Astrocyte of the spinal cord (primary cell): ENCODE measurements at places on chromosomes 7 and 10.

DNA sequence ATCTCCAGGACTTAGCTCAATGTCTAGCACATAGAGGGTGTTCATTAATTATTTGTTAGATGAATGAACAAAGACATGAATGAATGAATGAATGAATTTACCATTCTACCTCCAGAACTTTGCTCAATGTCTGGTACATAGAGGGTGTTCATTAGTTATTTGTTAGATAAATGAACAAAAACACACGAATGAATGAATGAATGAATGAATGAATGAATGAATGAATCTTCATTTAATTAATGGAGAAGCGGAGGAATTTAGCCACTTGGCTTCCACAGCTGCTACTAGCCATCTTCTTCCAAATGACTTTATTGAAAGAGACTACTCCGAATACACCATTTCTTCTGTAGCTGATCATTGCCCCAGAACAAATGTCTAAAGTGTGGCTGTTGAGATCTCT, 368.9 kb downstream of the FRMD4A start:
- DNase-seq = no peak

DNA sequence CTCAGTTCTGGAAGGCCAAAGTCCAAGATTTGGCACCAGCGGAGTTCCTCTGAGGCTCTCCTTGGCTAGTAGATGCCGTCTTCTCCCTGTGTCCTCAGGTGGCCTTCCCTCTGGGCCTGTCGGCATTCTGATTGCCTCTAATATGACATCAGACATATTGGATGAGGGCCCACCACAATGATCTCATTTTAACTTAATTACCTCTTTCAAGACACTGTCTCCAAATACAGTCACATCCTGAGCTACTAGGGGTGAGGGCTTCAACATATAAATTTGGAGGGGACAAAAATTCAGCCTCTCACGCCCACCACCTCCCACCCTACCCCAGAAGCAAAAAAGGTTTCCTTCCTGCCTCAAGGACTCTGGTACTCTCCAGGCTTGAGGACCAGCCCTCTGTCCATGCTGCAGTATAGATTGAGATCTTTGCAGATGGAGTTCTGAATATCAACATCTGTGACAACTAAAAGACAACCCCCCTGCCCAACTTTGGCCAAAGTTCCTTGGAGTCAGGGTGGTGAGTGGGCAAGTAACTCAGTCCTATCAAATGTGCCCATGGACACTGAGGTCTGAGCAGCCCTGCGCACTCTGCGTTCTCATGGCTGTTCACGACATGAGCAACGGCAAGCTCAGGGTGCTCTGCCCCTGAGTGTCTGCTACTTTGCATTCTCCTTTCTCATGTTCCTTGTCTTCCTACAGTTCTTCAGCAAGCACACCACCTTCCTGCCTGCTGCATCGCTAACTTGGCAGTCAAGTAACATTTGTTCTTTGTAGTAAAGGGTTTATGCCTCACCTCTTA, 11.5 kb downstream of the TMEM176B start:
- no peak for DNase-seq

DNA sequence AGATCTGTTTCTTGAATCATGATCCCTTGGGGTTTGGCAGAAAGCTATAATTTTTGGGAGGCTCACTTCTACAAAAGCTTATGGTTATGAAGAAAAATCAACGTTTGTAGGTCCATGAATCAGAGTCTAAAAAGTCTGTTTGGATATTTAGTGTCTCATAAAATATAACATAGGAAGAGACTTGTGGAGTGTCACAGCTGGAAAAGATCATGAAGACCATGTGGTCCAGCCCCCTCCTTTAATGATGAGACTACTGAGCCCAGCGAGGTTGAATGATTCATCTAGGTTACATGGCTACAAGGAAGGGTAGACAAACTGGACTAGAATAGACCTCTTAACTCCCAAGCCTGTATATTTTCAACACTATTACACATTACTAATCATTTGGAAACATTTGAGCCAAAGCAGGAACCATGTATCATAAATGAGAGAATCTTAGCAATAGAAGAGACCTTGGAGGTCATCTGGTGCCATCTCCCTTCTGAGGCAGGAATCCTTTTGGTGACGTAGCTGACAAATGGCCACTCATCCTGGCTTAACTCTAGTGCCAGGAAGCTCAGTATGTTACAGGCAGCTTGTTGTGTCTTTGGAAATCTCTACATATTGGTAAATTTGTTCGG, 152.5 kb downstream of the CREB5 start:
- peak; percentile 56 for DNase-seq

GRCh38 chr7:149598721-149599308, 101.2 kb upstream of the ZNF746 start:
- DNase-seq = peak; percentile 25

- DNase-seq = no peak
Observed at GRCh38 chr10:78361031-78361430, 327.4 kb downstream of the RPS24 start.

GRCh38 chr10:129945941-129946760, 17.9 kb downstream of the EBF3 start:
- no peak for DNase-seq

DNA sequence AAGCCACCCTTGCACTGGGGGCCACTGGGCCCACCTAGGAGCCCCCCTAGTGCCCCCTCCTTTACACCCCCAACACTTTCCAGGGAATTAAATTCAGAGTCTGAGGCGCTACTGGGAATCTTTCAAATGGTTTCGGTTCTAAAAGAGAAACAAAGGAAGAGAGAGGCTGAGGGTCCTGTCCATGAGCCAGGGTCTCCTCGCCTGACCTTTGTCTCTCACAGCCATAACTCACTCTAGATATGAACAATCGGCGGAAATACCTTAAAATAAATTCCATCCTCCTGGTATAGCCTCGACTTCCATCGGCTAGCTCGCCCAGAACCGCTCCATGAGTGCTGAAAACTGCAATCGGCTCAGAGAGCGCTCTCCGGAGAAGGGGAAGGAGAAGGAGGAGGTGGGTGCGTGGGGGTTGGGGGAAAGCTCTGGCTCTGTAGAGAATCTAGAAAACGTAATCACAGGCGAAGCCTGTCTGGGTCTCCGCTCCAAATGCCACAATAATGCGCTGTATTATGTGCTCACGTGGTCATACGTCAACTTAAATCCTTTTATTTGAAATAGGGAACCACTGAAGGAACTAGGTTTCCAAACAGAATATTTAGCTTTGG, 12.6 kb downstream of the HOXA4 start:
- peak; percentile 91 for DNase-seq

DNA sequence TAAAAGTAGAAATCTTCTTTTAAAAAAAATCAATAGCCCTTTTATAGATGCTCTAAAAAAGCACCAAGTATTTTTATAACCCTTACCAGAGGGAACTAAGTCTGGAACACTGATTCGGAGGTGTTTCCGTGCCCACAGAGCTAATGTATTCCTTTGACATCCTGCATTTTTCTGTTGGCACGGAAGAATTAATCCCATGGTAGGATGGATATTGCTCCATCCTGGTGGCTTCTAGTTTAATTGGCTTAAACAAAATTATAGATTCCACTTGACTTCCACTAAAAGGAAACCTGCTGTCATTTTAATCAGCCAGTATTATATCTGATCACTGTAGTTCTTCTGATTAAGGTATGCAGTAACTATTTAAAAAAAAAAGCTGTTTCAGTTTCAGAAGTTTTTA, 164.0 kb upstream of the NPS start:
- no peak for DNase-seq

- no peak for DNase-seq
Observed at GRCh38 chr10:101888251-101888949, 44.8 kb upstream of the KCNIP2 start.

DNA sequence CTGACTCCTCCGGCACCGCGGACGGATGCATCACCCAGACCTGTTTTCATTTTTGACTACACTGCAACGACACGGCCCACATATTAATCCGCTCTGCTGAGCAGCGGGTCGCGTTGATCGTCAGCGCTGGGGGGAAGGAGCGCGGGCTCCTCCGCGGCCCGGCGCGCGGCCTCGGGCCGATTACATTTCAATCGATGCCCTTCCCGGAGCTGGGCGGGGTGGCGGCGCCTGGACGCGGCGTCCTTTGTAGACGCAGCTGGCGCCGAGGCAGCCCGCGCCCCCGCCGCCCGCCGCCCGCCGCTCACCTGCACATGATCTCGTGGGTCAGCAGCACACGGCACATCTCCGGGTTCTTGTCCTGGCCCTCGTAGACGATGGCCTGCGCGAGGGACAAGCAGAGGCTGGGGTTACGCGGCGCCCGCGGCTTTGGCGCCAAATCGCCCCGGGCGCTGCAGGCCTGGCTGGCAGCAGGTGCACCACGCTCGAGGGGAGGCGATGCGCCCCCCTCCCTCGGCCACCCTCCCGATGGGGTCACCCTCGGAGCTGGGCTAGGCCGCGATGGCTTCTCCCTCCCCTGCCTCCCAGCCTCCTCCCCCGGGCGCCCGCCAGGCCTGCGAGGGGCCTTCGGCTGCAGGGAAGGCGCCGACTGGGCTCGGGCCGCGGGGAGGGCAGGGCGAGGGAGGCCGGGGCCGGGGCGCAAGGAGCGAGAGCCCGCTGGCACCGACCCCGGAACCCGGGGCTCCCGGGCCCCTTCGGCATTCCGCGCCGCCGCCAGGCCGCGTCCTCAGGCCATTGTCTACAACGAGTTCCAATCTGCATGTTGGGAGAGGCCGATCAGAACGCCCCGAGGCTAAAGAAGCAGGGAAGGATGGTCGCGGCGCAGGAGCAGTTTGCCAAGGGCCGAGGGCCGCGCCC, 5.2 kb downstream of the EBF3 start:
- DNase-seq = no peak

DNA sequence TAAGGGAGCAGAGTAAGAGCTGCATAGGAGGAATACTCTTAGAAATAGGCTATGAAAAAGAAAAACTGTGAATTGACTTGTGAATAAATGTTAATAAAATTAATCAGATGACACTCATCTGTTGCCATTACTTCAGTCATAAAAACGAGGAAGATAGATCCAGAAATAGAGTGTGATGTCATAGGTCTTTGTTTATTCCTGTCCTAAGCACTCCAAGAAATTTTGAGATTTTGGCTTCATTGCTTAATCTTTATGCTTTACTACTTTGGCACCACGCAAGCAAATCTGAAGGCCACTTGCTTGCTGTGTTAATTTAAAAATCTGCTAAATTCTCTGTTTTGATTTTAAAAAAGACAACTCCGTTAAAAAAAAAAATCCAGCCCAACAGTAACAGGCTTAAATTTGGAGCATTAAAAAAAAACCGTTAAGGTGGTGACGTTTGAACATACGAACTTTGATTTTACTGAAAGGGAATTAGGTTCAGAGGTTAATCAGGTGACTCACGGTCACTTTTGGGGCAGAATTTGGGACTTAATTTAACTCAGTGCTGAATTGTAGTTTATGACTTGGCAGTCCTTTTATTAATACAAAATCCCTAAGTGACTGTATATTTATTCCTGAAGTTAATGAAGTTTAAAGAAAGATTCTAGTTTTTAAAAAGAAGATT, 3.4 kb downstream of the IFRD1 start:
- DNase-seq = peak; percentile 33

DNA sequence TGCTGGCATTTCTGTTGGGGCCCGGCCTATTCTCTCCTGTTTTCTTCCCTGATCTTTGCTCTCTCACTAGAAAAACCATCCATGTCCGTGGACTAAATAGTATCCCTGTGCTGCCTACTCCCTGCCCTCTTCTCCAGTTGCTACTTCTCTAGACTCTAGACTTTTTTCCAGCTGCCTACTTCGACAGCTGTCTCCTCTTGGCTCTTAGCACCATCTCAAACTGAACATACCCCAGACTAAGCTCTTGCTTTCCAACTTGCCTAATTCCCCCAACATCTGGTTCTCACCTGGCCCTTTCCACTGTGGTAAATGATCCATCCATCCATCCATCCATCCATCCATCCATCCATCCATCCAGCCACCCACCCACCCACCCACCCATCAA, 19.5 kb downstream of the ADCYAP1R1 start:
- DNase-seq = no peak

- DNase-seq = no peak
Observed at GRCh38 chr10:109701633-109702215, 221.6 kb downstream of the XPNPEP1 start.

DNA sequence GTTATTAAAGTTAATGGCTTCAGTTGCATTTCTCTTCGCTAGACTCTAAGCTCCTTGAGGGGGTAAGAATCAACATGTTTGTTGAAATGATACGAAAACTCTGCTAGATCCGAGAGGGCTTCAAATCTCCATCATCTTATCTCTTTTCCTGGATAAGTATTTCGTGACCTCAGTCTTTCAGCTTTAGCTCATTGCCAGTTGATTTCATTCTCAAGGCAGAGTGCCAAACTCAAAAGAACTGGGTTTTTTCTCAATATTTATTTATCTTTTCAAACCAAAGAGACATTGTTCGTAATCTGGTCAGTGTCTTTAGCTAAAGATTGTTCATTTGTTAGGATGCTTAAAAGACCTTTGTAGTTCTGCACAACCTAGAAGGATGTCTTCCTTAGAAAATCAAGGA, 108.9 kb downstream of the ARID5B start:
- no peak for DNase-seq

GRCh38 chr7:47576031-47576865, 5.7 kb downstream of the TNS3 start:
- no peak for DNase-seq

DNA sequence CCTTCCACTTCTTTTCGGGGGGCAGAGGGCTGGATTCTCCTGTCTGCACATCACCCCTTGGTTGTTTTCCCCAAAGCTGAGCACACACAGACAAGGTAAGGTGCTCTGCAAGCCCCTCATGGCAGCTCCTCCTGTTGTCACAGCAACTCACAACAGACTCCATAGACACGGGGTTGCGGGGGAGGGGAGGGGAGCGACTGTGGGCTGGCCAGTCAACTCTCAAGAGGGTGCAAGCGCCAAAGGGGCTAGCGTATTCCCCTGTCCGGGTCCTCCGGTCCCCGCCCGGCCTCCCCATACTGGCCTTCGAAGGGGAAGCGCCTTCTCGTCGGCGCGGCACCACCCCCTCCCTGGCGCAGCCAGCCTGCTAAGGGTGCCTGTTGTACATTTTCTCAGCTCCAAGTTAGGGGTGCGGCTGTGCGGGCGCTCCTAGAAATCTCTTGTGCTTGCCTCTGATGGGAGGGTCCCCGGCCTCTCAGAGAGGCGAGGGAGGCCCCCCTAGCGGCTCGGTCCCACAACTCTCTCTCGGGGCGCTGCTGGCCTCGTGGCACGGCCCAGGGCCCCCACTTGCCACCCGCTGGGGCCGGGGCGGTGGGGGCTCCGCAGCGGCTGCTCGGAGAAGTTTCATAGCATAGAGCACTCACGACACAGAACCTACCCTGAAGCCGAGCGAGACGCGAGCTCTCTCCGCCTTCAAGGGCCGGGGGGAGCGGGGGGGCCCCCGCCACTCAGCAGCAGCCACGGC, 498 bp downstream of the RHOBTB1 start:
- DNase-seq = peak; percentile 75

GRCh38 chr7:13998866-13999265, 9.4 kb upstream of the ETV1 start:
- DNase-seq = no peak

- DNase-seq = no peak
Observed at GRCh38 chr7:141696348-141696747, 5.6 kb downstream of the DENND11 start.

DNA sequence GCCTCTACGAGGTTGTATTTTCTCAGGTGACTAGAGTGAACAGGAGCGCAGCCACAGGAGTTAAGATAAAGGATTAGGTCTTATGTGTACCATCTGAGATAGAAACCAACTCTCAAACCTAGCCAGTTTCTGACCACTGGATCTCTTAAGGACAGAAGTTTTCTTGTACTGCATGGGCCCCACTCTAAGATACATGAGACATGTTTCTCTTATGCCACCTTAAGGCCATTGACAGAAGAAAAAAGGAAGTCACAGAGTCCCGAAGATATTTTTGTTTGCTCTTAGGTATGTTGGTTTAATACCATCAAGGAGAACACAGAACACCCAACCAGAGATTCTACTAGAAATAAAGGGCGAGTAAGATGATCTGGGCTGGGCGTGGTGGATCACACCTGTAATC, 335.8 kb downstream of the FRMD4A start:
- DNase-seq = no peak

- no peak for DNase-seq
Observed at GRCh38 chr10:88361995-88362807, 220.9 kb downstream of the RNLS start.
